ENCODE measurements at places on chromosomes 2 and 18.

- DNase-seq, result no peak
Measured at GRCh38 chr2:124580263-124580662, 555.2 kb downstream of the CNTNAP5 start.

DNA sequence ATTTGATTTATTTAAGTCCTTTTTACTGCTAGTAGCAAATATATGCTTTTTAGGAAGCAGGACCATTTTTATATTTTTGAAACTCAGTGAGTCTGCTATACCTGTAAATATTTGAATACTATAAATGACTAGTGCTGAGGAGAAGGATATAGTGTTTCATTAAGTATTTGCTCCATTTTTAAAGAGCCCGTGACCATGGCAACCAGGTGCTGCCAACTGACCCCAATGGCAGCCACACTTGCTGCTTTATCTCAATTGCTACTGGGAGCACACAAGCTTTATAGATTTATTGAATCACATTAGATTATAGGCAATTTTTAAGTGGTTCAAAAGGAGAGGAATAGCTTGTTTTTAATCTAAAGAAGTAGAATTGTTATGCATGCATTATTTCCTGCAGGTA is 142.0 kb downstream of the SCG2 start:
- no peak for DNase-seq

DNA sequence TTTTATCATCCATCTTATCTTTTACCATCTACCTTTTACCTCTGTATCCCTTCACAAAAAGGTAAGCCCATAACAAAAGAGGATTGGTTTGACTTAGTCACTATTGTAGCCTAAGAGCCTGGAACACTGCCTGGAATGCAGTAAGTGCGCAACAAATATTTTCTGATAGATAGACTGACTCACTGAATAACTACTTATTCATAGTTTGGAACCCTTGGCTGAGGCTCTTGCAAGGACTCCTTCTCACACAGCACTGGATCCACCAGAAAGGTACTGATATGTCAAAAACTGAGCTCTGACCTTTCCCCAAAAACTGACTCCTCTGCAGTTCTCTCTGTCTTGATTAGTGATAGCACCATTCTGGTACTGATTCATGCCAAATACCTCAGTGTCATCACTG is 426.7 kb downstream of the SETBP1 start:
- DNase-seq, result no peak

DNA sequence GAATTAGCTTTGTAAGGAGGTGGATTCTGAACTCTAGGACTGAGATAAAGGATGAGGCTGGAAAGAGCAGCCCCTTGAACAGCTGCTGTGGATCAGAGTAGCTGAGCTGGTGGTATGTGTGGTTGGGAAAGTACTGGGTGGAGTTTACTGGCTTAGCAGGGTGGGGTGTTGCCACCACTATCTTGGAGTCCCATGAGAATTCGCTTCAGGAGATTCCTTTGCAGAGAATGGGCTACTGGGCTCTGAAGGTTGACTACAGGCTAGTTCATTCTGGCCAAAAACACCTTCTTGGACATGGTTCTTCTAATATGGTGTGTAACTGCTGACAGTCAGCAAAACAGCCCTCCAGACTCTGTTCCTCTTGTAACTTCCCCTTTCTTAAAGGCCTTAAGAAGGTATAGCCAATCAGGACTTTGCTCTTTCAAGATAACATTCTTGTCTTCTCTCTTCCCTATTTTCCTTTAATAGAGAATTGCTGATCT is 52.7 kb downstream of the TET3 start:
- no peak for DNase-seq

DNA sequence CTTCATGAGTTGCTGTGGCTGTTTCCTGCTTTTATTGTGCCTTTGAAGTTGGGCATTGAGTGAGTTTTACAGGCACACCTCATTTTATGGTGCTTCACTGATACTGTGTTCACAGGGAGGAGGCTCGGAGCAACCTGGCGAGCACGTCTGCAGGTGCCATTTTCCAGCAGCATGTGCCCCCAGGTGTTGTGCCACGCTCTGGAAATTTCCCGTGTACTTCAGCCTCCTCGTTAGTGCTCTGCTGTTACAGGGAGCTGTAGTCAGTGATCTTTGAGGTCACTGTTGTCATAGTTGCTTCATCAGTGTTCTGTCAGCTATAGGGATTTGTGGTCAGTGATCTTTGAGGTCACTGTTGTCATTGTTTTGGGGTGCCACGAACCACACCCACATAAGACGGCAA is 20.1 kb downstream of the CTDP1 start:
- no peak for DNase-seq

GRCh38 chr18:22302144-22302543 is 115.6 kb downstream of the CTAGE1 start:
- DNase-seq, result no peak

- DNase-seq, result no peak
Measured at GRCh38 chr18:22639561-22639960, 221.8 kb upstream of the CTAGE1 start.

DNA sequence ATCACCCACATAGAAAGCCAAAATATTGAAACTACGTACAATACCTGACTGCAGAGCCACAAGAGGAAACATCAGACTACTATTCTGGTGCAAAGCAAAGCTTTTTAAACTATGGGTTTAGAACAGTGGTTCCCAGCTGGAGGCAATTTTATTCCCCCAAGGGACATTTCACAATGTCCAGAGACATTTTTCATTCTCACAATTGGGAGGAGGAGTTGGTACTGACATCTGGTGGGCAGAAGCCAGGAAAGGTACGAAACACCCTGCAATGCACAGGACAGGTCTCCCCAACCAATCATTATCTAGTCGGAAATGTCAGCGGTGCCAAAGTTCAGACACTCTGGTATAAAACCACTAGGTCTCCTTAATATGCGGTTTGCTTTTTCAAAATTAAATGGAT is 88.4 kb upstream of the ARL5A start:
- DNase-seq, result no peak

- DNase-seq, result no peak
Measured at GRCh38 chr18:14086458-14087231, 45.6 kb downstream of the ZNF519 start.

- DNase-seq, result no peak
Measured at GRCh38 chr2:127642706-127643438, 3.1 kb upstream of the GPR17 start.

DNA sequence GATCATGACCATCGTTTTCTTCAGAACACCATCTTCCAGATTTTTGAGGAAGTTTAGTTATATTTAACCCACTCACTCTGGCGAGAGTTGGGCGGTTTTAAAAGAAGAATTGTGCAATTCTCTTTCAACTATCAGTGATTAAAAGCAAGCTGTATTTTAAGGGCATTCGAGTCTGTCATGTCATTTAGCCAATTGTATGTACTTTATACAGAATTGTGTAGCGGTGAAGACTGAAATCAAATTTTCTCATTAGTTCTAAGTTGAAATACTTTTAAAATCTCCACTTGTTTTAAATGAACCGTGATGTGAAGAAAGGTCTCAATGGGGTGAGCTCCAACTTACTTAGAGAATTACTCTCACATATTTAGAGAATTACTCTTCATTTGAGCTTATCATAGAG is 214.6 kb upstream of the DTNA start:
- DNase-seq, result no peak

- DNase-seq, result no peak
Measured at GRCh38 chr2:65856928-65857327, 424.5 kb upstream of the SPRED2 start.

GRCh38 chr2:177894546-177894945 is 178.0 kb downstream of the PDE11A start:
- DNase-seq, result no peak

- DNase-seq, result no peak
Measured at GRCh38 chr18:69981948-69982347, 34.3 kb upstream of the CD226 start.

GRCh38 chr18:48407358-48407757 is 1.8 kb downstream of the ZBTB7C start:
- DNase-seq, result no peak

GRCh38 chr2:47300609-47301276 is 102.2 kb upstream of the MSH2 start:
- no peak for DNase-seq

- no peak for DNase-seq
Measured at GRCh38 chr2:139000131-139000785, 220.1 kb upstream of the NXPH2 start.

DNA sequence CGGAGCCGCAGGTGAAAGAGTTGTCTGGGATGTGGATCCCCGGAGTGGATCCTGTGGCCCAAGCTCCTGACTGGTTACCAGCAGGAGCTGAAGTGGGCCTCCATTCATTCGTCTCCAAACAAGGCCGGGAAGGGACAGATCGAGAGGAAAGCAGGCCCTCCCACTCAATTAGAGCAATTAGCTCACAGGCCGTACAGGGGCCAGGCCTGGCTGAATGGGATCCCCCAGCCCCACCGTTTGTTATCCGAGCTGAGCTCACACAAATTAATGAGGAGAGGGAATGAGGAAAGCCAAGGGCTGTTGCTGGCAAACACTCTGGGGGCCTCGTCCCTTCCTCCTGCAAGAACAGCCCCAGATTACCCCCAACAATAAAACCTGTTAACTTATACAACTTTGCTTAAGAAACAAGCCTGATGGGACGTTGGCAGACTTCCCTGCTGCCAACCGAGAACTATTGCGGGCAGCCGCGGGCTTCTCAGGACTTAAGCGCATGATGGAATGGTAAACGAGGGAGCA is 338.0 kb downstream of the BCL11A start:
- no peak for DNase-seq

DNA sequence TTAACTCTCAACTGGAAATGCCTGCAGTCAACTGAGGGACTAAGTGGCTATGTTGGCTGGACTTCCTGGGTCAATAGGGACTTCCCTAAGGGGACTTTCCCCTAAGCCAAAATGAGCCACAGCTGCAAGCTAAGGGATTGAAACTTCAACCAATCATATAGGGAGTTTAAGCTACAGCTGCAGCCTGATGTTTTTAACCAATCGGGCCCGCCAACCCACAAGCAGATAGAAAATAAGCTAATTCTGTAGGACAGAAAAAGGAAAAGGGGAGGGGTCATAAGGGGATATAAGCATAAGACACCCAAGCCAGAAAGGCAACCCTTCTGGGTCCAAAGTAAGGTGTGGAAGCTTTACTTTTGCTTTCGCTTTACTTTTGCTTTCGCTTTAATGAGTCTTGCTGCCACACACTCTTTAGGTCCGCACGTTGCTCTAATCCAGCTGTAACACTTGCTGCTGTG is 927.5 kb downstream of the ERBB4 start:
- DNase-seq, result no peak

DNA sequence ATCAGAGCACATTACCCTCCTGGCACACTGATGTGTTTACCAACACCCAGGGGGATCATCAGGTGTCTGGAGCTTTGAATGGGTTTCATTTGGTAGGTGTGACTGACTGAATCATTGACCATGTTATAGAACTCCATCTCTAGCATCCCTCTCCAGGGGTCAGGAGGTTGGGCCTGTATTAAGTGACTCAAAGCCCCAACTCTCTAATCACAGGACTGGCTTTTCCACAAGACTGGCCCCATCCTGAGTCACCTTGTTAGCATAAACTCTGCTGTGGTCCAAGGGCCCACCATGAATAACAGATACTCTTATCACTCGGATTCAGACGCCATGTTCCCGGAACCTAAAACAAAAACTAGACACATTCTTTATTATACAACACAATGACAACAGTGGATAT is 125.9 kb upstream of the NDUFV2 start:
- DNase-seq, result no peak

GRCh38 chr2:172693037-172693436 is 42.6 kb upstream of the RAPGEF4 start:
- DNase-seq, result no peak

DNA sequence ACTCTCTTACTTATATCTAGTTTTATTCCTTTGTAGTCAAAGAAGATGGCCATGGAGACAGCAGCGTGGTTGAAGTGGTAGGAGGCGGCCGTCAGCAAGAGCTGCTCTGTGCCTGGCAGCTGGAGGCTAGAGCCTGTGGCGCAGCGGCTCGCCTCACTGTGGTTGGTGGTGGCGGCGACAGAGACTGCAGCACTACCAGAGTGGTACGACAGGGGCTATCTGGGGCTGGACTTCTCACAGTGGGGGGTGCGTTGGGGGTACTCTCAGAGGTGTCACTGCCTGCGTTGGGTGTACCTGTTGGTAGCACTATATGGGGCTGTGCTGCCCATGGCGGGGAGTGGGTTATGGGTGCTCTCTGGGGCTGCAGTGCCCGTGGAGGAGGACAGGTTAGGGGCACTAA is 8.5 kb upstream of the ANKRD62 start:
- DNase-seq, result no peak

- DNase-seq, result no peak
Measured at GRCh38 chr2:230408244-230408842, 7.7 kb upstream of the SP100 start.

DNA sequence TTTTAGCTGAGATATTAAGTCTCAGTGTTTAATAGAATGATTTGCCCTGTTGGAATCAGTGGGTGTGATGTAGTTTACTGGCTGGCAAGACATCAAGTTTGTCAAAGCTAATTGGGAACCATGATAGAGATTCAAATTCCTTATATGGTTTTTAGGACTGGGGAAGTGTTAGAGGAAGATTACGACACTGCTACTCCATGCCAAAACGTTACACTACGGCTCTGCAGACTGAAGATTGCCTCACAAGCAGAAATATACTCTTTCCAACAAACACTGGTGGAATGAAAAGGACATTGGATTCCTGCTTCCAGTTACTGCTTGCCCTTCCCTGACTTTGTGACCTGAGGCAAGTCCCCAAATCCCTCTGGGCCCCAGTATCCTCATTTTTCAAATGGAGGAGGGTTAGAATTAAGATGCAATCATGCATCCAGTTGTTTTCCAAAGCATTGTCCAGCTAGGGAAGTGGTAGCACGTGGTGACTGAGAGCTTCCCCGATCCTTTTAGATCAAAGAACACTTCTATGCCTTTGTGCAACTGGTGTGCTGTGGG is 147.6 kb downstream of the CDC42EP3 start:
- no peak for DNase-seq

DNA sequence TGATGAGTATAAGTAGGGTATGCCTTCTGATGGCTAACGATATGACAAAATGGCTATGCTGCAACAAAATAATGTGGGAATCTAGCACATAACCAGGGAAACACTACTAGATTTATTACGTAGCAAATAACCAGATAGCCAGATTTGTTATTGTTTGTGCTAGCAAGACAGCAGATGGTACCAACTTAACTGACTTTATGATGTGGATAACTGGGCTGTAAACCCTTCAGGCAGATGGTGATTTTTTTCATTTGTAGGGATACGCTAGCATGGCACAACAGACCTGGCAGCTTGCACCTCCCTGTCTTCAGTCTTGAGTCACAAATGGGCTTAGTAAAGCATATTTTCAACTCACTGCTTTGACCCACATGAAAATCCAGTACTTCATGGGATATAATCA is 48.7 kb downstream of the PRELID3A start:
- DNase-seq, result no peak

DNA sequence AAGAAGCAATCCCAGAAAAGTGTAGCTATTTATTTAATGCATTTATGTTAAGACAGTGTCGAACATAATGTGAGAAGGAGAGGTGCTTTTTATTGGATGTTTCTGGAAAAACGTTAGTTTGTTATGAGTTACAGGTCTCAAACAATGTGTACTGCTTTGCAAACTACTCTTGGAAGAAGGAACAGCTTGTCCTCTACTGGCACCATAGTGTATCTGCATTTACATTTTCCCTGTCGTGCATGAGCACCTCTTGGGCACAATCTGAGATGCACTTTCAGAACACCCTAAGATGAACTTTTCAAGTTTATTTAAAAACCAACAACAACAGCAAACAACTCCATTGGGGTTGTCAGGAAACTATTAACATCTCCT is 22.8 kb downstream of the CCNYL1 start:
- DNase-seq, result no peak

Measured in activated naive CD4-positive, alpha-beta T cell (primary cell).